NCI-H2227 treated with DMSO at 0.1 percent for 48 hours (cell line): ENCODE measurements at places on chromosomes 2 and 18.

DNA sequence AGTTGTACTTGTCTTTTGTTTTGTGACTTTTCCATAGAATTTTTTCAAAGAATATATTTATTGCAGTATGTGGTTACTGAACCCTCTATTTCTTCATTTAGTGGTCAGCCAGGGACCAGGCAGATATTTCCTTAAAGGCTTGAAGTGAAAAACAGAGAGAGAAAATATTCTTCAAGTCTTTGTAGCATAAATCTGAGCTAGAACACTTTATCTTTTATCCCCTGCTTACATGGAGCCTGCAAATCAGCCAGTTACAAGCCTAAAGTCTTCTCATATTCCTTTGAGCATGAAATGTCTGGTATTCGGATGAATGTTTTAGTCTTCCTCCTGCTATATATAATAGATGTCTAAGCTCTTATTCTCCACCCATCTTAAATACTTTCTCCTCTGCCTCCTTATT is 1557.5 kb upstream of the ACVR2A start:
- no peak for DNase-seq

GRCh38 chr18:14944838-14945237 is 196.9 kb downstream of the ANKRD30B start:
- no peak for DNase-seq

GRCh38 chr2:216469661-216470060 is 29.0 kb upstream of the RPL37A start:
- DNase-seq = no peak

DNA sequence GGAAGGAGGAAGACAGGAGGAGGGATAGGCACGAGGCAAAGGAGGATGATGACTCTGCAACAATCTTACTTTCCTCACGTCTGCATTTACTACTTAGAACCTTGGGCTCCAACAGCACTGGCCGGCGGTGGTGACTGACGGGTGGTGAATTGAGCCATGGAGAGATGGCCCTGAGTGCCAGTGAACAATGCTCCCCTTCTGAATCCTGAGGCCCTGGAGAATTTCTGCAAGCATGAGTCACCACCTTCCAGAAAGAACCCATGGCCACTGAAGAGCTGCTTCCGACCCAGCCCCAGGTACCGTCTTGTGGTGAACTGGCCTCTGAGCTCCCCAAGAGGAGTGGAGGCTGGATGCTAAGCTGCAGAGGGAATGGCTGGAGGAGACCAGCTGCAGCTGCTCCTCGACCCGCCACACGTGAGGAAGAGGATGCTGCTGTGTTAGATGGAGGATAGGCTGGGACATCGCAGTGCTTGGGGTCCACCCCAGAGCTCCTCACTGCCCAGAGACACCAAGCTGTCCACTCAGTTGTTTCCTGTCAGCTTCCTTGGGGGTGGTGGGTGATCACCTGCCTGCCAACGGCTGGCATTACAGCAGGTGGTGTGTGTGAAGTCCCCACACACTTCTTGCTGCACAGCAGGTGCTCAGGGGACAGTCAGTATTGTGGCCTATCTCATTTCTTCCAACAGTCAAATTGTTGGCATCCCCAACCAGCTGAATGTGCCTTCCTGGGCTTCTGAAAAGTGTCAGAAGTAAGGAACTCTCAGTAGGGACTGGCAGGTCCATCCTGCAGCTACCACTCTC is 186.5 kb upstream of the ID2 start:
- DNase-seq = no peak

DNA sequence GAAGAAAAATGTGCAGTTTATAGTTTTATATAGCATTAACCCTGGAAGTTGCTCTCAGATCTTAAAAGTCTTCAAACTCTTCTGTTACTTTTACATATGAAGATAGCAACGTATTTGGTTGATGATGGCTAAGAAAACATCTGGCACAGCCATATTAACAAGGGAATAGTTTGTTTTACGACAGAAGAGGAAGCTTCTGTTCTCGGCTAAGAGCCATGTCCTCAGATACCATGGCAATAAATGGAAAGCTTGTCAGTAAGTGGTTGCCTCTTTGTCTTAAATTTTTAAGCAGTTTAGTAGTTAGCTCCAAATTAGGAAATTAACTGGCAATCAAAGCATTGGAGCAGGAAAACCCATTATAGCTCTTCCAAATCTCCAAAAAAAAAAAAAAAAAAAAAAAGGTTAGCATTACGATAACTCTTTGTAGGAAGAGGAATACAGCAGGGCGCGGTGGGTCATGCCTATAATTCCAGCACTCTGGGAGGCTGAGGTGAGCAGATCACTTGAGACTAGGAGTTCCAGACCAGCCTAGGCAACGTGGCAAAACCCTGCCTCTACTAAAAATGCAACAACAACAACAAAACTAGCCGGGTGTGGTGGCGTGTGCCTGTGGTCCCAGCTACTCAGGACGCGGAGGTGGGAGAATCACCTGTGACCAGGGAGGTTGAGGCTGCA is 4.5 kb upstream of the STON1 start:
- no peak for DNase-seq

- DNase-seq = no peak
Observed at GRCh38 chr18:38961880-38962279, 1396.3 kb upstream of the CELF4 start.

DNA sequence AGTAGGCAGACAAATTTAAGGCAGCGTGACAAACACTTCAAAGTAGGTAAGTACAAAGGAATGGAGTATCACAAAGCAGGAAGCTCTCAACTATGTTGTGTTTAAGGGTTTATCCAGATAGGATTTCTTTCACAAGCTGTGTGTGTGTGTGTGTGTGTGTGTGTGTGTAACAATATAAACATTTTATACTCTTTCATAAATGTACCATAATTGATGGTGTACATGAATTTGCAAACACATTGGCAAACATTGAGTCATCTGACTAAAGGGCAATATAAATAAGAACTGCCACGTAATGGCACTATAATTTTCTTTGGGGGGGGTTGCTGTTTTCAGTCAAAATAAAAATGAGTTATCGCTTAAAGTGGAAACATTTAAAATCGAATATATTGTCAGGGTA is 1004.4 kb upstream of the DDX18 start:
- DNase-seq = no peak

DNA sequence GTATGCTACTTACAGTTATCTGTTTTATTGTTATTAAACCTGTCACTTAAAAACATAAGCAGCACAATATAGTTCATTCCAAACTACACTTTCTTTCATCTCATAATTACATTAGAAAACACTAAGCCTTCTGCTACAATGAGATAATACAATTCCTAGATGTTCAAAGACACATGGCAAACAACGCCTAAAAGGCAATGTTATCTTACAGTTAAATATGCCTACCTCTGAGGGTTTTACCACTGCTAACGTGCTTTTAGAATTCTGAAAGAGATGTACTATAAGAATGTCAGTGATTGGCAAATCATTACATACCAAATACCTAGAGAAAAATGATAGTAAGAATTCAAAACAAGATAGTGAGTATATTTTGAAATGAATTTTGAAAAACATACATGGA is 46.8 kb upstream of the SPOPL start:
- no peak for DNase-seq

GRCh38 chr2:201572846-201573508 is 70.3 kb downstream of the TMEM237 start:
- DNase-seq = no peak

DNA sequence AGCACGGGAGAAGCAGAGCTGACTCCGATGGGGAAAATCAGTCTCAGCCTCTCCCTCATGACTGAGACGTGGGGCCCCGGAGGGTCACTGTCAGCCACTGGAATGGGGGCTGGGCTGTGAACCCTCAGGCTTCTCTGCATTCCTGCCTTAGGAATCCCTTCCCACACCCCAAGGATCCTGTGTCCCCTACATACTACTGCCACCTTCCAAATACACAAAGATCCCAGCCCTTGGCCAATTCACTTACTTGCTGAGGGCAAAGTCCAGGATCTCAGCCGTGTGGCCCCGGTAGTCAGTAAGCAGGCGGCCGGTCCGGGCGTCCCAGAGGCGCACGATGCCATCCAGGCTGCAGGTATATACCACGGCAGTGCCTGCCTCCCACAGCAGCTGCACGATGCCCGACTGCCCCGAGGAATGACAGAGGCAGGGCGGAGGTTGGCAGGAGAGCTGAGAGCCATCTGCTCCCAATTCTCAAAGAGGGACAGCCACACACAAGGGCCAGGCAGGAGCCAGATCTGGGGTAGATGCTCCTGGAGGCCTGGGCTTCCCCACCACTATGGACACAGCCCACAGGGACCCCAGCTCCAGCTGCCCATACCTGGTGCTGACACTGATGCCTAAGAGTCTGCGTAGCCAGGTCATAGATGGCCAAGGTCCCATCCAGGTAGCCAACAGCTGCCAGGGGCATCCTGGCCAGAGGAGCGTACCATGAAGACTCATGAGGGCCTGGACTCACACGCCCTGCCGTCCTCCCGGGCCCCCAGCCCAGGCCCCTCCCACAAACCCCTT is 4.2 kb downstream of the GPBAR1 start:
- DNase-seq = no peak

DNA sequence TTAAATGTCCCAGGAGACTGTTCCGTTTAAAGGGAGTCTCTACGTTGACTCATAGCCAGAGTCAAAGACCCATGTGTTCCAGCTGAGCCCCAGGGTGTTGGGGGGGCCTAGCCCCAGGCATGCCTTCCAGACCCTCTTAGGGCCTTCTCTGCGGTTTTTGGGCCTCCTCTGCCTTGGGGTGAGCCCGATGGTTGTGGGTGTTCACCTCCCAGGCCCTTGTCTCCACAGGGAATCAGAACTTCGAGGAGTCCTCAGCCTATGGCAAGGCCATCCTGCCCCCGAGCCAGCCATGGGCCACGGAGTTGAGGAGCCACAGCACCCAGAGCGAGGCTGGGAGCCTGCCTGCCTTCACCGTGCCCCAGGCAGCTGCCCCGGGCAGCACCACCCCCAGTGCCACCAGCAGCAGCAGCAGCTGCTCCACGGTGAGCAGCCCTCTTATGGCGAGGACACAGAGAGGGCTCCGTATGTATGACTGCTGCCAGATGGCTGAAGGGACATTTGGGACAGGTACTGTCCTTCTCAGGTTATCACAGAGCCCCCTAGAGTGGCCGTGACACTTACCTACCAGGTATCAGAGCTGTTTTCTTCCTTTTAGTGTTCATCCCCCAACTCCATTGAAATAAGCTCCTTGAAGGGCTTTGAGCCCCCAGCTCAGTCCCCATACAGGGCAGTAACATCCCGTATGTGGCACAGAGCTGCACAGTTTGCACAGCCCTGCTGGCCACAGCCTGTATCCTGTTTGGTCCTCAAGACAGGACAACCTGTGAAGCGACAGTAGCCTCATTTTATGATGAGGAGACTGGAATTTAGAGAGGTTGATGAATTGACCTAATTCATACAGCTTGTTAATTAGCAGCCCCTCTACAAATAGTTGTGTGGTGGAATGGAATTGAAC is 80.7 kb downstream of the EPAS1 start:
- DNase-seq = no peak

- no peak for DNase-seq
Observed at GRCh38 chr18:46829947-46830346, 73.1 kb upstream of the ST8SIA5 start.

GRCh38 chr2:47112665-47113435 is 42.3 kb downstream of the STPG4 start:
- DNase-seq = no peak

GRCh38 chr2:159045545-159046454 is 77.4 kb downstream of the TANC1 start:
- DNase-seq = no peak

- no peak for DNase-seq
Observed at GRCh38 chr2:215602997-215603396, 167.1 kb upstream of the FN1 start.

DNA sequence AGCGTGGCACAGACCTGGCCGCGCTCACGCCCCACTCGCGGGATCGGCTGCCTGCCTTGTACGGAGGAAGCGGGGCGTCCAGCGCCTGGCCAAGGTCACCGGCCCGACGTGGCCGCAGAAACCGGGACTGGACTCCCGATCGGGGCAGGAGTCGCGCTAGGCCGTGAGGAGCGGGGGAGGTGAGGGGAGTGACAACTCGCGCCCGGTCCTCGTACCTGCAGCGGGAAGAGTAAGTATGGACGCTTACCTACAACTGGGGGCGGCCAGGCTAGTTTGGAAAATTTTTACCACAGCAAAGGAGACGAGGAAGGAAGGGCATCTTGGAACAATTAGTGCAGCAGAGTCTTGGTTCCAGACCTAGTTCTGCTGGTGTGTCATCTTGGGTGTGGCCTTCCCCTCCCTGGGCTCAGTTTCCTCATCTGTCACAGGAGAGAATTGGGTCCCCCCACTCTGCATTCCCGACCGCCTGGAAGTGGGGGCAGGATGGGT is 693 bp downstream of the UBE2F start:
- no peak for DNase-seq

GRCh38 chr2:96213379-96213778 is 4.8 kb upstream of the STARD7 start:
- DNase-seq = no peak

DNA sequence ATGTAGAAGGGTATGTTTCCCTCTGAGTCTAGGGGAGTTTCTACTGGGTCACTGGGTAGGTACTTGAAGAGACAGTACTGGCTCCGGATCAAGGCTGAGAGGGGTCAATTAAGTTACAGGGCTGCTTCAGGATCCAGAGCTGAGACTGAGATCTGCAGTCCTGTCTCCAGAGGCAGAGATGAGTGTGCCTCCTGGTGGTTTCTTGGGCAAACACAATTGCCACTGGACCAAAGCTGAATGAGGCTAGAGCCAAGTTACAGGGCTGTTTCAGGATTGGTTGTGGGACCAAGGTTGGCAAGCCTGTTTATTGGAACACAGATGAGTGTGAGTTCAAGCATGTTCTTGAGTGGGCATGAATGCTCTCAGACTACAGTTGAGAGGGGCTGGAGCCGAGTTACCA is 157.9 kb downstream of the ADCYAP1 start:
- DNase-seq = no peak

DNA sequence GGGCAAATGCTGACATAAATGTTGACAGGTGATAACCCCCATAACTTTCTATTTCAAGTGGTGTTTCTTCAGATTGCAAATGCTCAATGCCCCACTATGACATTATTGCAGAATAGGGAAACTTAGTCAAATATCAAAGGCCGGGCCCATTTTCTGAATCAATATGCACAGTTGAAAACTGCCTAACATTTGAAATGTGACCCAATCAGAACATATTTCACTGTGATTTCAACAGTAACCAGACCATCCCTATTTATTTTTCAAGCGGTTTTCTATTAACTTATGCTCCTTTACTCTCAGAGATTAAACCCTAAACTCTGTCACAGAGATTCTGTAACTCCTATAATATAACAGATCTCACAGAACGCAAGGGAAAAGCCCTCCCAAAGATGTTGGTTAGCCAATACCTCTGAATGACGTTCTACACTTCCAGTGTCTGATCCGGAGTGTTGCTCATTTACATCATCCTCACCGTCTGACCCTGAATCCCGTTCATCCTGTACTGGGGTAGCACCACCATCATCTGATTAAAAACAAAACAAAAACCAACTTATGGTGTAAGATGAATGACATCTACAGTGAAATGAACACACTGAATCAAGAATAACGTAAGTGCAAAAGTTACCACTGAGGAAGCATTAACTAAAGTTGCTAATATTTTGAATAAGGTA is 2.9 kb downstream of the IWS1 start:
- no peak for DNase-seq

DNA sequence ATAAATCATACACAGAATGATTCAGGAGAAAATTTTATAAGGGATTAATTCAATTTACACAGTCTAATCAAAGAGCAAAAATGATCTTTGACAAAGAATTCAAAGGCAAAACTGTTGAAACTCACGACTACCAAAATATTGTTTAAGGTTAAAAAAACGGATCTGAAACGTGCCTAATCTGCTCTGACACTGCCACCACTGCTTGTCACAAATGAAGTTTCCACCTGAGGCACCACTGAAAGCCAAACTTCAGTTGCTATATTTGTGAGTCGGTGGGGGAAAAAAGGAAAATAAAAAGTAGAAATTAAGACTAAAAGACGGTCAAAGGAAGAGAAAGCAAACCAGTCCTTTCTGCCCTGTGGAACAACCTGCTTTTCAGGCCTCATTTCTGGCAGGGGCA is 140.6 kb upstream of the DNMT3A start:
- DNase-seq = no peak
